ENCODE measurements at places on chromosomes 12 and 14.

DNA sequence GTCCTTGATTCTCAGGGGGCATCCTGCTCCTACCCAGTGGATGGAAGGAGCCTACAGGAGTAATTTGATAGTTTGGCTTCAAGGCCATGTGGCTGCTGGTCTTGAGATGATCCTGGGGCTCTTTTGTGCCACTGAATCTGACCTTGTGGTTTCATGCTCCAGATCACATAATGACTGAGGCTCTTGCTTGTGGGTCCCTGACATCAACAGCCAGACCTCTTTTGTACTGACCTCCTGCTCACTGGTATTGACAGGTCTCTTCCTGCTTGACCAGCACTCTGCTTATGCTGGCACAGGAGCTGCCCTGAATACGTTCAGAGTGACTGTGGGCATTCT, 23.2 kb upstream of the JPH4 start:
- DNase-seq, result no peak

DNA sequence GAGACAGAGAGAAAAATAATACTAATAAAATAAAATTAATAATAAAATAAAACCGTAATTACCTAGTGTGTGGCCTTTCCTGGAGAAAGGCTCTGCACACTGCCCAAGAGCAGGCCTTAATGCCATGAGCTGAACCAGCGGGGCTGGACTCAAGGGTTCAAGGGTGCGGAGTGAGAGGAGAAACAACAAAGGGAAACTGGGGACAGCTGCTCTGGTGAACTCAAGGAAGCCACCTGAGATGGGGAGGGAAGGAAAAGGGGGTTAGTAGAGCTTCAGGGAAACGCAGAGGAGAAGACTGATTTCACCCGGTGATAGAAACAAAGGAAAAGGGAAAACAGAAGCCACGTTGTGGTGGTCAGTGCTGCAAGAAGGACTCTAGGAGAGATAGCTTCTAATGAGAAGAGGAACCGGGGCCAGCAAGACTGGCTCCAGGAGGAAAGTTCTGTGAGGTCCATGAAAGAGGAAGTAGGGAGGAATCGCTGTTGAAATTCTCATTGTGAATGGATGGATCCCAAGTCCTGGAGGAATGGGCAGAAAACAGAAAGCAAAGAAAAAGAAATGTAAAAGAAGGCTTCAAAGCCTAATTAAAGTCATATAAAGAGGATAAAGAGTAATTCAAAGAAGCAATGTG, 48.3 kb upstream of the BCL2L14 start:
- no peak for DNase-seq

DNA sequence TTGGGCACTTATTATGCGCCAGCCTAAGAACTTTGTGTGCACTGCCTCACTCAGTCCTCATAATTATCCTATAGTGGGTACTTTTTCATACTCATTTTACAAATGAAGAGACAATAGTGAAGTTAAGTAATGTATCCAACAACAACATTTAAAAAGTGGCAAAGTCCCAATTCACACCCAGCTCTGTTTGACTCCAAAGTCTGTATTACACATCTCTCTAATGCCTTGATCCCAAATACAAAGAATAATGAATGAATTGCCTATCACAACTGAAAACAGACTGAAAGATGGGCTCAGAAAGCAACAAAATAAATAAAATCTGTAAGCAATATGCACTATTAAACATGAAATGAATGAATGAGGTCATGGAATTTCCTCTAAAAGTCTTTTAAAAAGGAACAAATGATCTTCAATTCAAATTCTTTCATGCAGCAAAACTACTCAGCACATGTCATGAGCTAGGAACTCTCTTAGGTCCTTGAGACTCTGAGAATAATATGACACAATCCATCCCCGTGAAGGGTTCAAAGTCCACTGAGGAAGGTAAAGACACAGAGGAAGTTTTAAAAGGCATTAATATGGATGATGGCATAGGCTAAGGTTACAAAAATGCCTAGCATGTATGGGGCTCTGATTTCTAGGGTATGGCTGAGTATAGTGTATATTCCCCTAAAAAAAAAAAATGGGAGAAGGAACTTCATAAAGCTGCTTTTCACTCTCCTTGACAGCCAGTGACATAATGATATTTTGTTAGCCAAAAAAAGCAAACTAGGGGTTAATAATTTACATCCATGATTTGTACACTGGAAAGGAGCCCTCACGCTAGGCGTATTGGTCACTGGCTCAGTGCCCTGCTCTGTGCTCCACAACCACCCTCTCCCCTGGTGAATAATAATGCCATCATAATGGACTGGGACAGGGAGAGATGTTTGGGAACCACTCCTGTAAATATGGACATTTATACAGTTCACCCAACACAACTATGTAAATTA, 103.4 kb downstream of the SLC2A13 start:
- DNase-seq, result no peak

- no peak for DNase-seq
Measured at GRCh38 chr12:109813810-109814416, 19.3 kb downstream of the TRPV4 start.

DNA sequence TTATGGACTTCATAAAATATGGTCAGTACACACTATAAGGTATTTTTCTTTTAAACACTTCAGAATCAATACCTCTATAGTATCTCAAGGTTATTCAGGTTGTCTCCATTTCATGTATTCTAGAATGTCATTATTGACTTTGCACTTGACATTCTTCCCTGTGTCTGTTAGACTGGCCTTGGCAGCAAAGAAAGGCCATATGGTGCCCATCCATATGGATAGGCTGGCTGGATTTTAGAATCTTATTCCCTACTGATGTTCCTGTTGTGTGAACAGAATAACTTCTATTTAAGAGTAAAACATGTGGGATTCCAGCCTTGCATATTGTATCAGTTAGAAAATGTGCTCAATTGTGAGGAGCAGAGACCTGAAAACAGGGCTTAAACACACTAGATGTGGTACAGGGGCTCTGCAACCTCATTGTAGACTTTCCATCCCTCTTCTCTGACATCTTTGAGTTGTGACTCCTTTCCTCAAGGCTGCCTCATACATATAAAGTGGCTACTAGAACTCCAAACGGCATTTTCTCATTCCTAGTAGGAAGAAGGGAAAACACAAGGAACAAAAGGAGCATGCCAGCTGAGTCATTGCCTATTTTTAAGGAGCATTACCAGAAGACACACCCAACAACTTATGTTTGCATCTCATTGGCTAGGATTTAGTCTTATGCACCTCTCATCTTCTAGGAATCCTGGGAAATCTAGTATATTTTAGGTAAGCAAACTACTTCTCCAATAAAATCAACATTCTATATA, 221.2 kb upstream of the TMPO start:
- DNase-seq, result no peak

DNA sequence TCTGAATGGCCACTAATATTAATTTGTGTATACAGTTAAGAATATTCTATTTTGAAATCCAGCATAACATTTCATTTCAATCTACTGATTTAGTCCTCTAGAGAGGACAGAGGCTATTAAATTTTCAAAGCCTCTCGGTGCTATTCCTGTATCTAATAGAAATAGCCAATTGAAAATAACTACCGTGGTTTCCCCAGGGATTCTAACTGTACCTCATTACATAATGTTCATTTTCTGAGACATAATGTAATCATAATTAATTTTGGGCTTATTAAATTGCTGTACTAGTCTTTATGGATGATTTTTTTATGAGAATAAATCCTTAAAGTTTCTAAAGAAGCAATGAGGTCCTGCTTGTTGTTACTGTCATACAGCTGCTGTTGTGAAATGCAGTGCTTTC, 38.6 kb upstream of the ACSS3 start:
- DNase-seq, result no peak

GRCh38 chr12:120759591-120760348, 34.1 kb downstream of the ACADS start:
- DNase-seq, result no peak

- no peak for DNase-seq
Measured at GRCh38 chr12:24109381-24110039, 160.0 kb upstream of the SOX5 start.

GRCh38 chr12:68067762-68068376, 78.6 kb downstream of the IFNG-AS1 start:
- no peak for DNase-seq

GRCh38 chr14:103753774-103754173, 38.2 kb downstream of the ZFYVE21 start:
- no peak for DNase-seq

DNA sequence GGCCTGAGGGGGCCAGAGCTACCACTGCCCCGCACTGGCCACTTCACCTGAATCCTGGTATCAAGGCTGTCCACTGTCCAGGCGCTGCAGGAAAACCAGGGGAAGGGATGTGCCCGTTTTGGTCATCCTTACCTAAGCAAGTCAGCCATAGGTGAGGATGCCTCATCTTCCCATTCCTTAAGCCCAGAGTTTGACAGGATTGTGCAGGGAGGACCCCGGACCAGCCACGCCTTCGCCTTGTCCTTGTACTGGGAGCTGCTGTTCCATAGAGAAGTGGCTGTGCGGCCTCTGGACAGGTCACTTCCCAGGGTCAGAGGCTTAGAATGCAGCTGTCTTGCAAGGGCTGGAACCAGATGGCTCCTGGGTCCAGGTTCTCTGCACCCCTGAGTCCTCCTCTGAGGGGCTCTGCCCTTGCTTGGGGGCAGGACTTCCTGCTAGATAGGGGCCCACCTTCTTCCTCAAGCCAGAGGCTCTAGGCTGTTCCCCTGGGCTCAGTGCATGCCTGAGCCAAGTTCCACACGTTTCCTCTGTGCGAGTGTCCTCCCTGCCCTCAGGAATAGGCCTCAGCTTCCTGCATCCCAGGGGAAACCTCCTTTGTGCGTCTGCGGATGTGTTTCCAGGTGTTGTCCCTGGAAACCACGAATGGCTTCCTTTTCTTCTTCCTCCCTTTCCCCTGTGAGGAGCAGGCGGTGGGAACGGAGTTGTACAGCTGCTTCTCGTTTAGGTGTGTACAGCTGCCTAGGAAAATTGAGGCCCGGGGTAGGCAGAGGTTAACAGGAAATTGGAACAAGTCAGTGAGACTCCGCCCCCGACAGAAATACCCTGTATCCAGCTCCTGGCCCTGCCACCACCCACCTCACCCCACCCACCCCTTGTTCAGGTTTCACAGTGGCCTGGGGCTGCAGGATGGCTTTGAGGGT, 54.3 kb upstream of the RIN3 start:
- DNase-seq, result no peak

GRCh38 chr12:31466768-31467167, 124.2 kb downstream of the DENND5B start:
- DNase-seq, result no peak

- no peak for DNase-seq
Measured at GRCh38 chr12:107319533-107320032, 226.2 kb upstream of the CRY1 start.

DNA sequence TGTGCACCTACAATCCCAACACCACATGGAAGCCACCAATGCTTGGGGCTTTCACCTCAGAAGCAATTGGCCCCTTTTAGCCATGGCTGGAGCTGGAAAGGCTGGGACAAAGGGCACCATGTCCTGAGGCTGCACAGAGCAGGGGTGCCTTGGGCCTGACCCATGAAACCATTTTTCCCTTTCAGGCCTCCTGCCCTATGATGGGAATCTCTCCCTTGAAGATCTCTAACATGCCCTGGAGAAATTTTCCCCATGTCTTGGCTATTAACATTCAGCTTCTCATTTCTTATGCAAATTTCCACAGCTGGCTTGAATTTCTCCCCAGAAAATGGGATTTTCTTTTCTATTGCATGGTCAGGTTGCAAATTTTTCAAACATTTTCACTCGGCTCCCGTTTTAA, 823.6 kb downstream of the GALC start:
- no peak for DNase-seq

DNA sequence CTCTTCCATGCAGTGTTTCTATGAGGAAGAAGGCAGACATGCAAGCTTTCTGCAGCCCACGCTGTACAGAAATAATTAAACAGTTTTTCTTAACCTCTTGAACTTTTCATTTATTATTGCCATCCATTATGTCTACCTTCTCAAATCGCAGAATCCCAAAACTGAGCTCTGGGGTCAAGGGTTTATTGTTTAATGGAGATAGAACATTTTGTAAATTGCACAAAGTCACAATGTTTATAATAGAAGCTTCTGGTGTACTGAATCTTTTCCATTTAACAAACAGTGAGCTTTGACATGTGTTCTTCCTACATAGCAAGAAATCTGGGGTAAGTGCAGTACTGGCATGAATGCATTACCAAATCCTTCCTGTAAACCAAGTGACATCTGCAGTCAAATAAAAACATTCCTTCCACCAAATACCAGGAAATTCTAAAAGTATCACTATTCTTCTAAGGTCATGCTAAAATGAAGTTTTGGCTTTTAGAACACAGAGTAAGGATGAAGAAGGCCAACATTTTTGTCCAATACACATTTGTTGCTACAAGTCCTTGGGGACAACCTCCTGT, 385.3 kb upstream of the DDHD1 start:
- DNase-seq, result no peak

DNA sequence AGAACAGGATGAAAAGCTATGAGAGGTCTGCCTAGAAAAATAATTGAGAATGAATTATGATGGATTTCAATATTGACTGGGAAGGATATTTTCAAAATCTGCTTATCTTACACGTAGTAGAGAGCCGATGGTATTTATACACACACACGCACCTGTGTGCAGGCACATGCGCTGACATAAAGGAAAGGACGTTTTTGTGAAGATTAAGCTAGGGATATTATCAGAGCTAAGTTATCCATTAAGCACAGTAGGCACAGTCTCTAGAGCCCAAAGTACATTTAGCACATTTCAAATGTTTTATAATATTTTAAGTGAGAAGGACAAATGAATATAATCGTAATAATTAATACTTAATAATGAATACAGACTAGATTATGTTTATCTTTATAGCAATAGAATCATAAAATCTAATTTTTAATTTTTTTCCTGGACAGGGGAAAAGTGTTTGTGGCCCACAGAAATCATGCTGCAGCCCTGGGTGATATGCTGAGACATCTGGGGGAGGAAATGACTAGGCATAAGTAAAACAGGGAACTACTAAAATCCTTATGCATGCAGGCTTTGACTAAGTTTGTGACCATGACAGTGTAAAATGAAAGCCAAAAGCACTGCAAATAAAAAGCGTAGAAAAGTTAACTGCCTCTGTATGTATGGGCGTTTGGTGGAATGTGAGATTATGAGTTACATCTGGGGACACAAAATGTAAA, 146.1 kb downstream of the KITLG start:
- no peak for DNase-seq

- no peak for DNase-seq
Measured at GRCh38 chr14:72525087-72525915, 368.6 kb downstream of the DPF3 start.

DNA sequence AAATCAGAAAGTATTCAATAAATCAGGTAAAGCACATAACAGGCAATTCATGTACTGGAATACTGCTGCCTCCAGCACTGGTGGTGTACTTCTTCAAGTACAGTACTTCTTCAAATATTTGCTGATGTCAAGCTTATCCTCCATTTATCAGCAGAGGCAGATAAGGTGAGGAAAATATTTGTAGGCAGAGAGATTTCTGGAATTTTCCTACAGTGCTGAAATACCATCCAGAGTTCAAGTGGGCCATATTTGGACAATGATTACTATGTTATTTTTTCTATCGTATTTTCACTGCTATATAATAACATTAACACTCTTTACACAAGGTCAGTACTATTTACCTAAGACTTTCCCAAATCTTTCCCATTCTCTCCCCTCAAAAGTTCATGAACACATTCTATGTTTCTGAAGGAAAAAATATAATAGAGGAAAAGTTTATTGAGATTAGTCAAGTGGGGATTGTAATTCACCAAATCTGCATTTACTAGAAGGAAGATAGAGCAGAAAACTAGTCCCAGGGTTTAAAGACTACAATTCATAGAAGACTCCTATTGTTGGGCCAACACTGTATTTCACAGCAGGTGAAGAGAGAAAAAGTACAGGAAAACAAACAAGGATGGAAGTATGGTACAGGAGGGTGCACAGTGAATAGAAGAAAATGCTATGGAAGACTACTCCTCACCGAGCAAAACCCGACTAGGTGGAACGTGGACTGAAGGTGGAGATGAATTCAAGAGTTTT, 141.1 kb downstream of the PAWR start:
- DNase-seq, result no peak

- DNase-seq, result no peak
Measured at GRCh38 chr12:62731055-62731820, 203.7 kb downstream of the PPM1H start.

Measured in CD4-positive, alpha-beta T cell treated with Interleukin-6 at 100 ng/mL for 8 hours (primary cell).